ENCODE measurements at places on chromosomes 4 and X.

GRCh38 chr4:89723096-89723495, 113.9 kb downstream of the SNCA start:
- no peak for DNase-seq

GRCh38 chrX:144916785-144917184, 330.5 kb upstream of the SPANXN1 start:
- no peak for DNase-seq

GRCh38 chr4:114875630-114876029, 237.8 kb downstream of the NDST4 start:
- DNase-seq: no peak

DNA sequence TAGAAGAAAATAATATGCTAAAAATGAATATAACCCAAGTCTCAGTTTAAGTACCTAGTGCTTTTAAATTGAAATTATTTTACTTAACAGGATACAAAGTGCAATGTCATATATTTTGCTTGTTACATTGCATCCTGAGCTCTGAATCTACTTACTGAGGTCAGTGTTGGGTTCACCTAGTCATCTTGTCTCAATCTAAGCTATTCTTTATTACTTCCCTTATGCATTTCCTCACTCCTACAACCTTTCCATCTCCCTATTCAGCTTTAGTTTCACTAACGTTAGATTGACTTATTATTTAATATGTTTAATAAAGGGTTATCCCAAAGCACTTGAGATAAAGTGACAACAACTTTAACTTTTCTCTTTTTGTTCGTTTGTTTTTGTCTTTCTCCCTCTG, 483.7 kb downstream of the FSTL5 start:
- no peak for DNase-seq

Measured in stimulated activated CD8-positive, alpha-beta memory T cell treated with anti-CD3 and anti-CD28 coated beads, Interleukin-7, amount 100 ng/mL, for 24 hours (primary cell).